ENCODE measurements at places on chromosomes 3 and 15. TPM values are rescaled to one million over a fixed set of nuclear protein-coding genes. Genes with fewer than 3 reads are reported as not detected.

Gene PRTG
- total RNA-seq = not detected

- DNase-seq = no peak
Observed at GRCh38 chr3:117617906-117618305, 908.3 kb downstream of the TUSC7 start.

- no peak for DNase-seq
Observed at GRCh38 chr3:61172684-61173083, 78.6 kb downstream of the FHIT start.

Gene NTRK3
- total RNA-seq = not detected

- DNase-seq = peak; percentile 57
Observed at GRCh38 chr3:52428151-52429005, 16.5 kb downstream of the SEMA3G start.

Gene ARID3B
- 36.2 TPM for total RNA-seq

- DNase-seq = no peak
Observed at GRCh38 chr3:28934126-28934813, 346.6 kb upstream of the RBMS3 start.

- peak; percentile 21 for DNase-seq
Observed at GRCh38 chr3:172154768-172155664, 115.6 kb downstream of the FNDC3B start.

DNA sequence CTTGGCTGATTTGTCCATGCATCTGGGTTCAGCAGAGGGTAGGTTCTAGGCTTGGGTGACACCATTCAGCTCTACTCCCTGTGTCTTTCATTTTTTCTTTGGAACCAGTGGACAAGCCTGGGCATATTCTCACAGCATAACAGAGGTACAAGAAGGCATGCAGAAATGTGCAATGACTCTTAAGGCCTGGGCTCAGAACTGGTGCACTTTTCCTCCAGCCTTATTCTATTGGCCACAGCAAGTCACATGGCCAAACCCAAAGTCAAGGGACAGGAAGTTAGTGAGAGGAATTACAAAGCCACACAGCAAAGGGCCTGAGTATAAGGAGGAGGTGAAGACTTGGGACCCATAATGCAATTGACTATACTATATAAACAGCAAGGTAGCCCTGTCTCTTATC is 200.9 kb upstream of the CTDSPL start:
- no peak for DNase-seq

Gene RLBP1
- total RNA-seq = not detected

DNA sequence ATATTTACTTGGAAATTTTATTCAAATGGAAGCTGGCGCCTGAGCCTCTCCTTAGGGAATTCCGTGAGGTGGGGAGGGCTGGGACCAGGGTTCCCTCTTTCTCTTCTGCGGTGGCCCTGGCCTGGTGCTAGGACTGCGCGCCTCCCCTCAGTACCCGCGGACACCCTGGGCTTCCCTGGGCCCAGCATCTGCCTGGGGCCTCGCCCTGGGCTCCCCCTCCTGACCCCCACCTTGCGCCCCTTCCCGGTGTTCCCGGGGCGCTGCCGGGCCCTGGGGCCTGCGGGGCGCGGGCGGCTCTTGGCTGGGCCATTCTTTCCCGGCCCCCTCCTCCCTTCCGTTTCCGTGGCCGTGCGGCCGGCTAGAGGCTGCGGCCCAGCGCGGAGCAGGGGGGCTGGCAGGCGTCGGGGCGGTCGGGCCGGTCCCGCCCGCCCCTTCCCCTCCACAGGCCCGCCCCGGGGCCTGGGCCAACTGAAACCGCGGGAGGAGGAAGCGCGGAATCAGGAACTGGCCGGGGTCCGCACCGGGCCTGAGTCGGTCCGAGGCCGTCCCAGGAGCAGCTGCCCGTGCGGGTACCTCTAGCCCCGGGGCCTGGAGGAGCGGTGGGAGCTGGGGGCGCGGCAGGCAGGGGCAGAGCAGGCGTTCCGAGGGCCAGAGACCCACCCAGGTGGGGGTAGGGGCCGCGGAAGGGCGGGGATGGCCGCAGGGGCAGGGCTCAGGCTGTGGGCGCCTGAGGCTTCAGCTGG is at the start of gene FES:
TSS of gene FES (plus strand) at position 529 of the 743 bp plus-strand sequence. CDS start 542 bp downstream, outside the sequence.
- no peak for DNase-seq

Gene IGSF10
- not detected for total RNA-seq

GRCh38 chr3:45960289-45960688 is 17.0 kb downstream of the CXCR6 start:
- DNase-seq = no peak
